ENCODE measurements at places on chromosomes 4 and X. TPM values are rescaled to one million over a fixed set of nuclear protein-coding genes. Genes with fewer than 3 reads are reported as not detected.

The AGA gene
- 15.4 TPM for total RNA-seq

DNA sequence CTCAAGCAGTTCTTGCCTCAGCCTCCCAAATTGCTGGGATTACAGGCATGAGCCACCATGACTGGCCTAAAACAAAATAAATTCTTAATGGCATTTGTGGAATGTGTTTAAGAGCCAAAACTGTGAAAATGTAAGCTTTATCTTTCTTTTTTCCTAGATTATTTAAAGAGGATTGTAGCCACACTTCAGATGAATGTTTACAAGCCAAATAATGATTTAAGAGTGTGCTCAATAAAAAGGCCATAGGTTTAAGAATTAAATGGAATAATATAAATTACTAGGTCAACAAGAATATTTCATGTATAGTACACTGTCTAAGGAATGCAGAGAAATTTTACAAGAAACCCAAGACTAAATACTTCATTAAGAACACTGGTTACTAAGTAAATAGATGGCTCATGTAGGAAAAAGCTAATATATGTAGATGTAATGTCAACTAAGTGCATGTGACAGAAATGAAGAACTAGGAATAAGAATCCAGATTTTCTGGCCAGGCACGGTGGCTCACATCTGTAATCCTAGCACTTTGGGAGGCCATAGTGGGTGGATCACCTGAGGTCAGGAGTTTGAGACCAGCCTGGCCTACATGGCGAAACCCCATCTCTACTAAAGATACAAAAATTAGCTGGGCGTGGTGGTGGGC, 21.3 kb upstream of the UGDH start:
- H3K36me3 ChIP-seq: no peaks in the 10 kb centered on the region
- H3K27me3 ChIP-seq: no peaks in the 10 kb centered on the region
- no peak for DNase-seq
- no peak overlapping the region for H3K4me3 ChIP-seq
- peaks cover 9% of the 10 kb centered on the region for H3K4me1 ChIP-seq

- H3K4me3 ChIP-seq: no peak overlapping the region
- no peaks in the 10 kb centered on the region for H3K27me3 ChIP-seq
- H3K27ac ChIP-seq: no peak overlapping the region
- DNase-seq: no peak
- 0 out of 2 replicates have a peak, but pooled peaks cover 3% of the 10 kb centered on the region for H3K4me1 ChIP-seq
- no peaks in the 10 kb centered on the region for H3K36me3 ChIP-seq
Measured at GRCh38 chrX:19686876-19687275, 171.6 kb upstream of the MAP3K15 start.

The CDKL5 gene
- total RNA-seq: 1.2 TPM

- no peaks in the 10 kb centered on the region for H3K27me3 ChIP-seq
- H3K36me3 ChIP-seq: no peaks in the 10 kb centered on the region
- no peak overlapping the region for H3K4me3 ChIP-seq
- no peak overlapping the region for H3K27ac ChIP-seq
Measured at GRCh38 chrX:112857478-112857878, 16.8 kb upstream of the AMOT start.

The ARX gene
- 0.15 TPM for total RNA-seq

- H3K36me3 ChIP-seq: no peaks in the 10 kb centered on the region
- no peak overlapping the region for H3K27ac ChIP-seq
- H3K4me1 ChIP-seq: no peaks in the 10 kb centered on the region
- no peak overlapping the region for H3K4me3 ChIP-seq
- no peaks in the 10 kb centered on the region for H3K27me3 ChIP-seq
- no peak for DNase-seq
Measured at GRCh38 chrX:105618393-105619101, 203.8 kb upstream of the NRK start.

The MAGEA6 gene
- 0.57 TPM for total RNA-seq

The CXCL1 gene
- 12.8 TPM for total RNA-seq

The EXOC1 gene
- 24.1 TPM for total RNA-seq

The WWC2 gene
- total RNA-seq: 80.3 TPM

- H3K27me3 ChIP-seq: no peaks in the 10 kb centered on the region
- no peak overlapping the region for H3K27ac ChIP-seq
- DNase-seq: no peak
- no peaks in the 10 kb centered on the region for H3K4me1 ChIP-seq
- no peaks in the 10 kb centered on the region for H3K36me3 ChIP-seq
- H3K4me3 ChIP-seq: no peak overlapping the region
Measured at GRCh38 chrX:12819222-12819621, 28.0 kb downstream of the PRPS2 start.

DNA sequence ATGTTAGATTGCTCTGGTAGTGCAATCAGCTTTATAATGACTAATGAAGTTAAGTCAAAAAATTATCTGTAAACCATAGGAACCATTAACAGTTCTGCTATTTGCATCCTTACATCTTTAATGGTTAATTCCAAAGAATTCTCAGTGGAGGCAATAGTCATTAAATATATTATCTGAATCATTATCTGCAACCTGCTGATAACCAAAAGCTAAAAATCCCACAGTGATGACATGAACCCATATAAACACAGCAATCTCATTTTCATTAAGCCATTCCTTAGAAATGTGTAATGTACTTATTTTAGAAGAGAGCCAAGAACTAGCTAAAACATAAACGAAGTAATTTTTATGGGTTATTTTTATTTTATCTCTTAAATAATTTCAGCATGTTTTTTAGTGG, 60.2 kb downstream of the MAGEB16 start:
- no peaks in the 10 kb centered on the region for H3K4me1 ChIP-seq
- H3K27me3 ChIP-seq: no peaks in the 10 kb centered on the region
- H3K36me3 ChIP-seq: no peaks in the 10 kb centered on the region
- DNase-seq: no peak
- no peak overlapping the region for H3K27ac ChIP-seq

The PF4V1 gene
- total RNA-seq: 0.51 TPM

The ADD1 gene
- 158 TPM for total RNA-seq

DNA sequence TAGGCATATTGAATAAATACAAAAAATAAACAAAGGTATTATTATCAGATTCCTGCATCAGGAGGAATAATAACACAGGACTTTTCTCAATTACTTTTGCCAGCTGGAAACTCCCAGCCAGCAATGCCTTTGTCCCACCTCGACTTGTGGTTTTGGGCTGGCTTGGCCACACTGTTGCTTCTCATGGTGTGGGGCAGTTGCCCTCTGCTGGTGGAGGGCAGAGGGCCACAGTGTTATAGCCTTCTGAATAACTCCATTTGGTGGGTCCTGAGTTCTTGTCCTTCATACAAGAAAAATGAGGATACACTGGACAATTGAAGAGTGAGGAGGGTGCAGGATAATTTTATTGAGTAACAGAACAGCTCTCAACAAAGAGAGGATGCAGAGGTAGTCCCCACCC, 1206.0 kb upstream of the ADGRL3 start:
- no peaks in the 10 kb centered on the region for H3K4me1 ChIP-seq
- H3K27me3 ChIP-seq: no peaks in the 10 kb centered on the region
- no peak overlapping the region for H3K27ac ChIP-seq
- no peak for DNase-seq

DNA sequence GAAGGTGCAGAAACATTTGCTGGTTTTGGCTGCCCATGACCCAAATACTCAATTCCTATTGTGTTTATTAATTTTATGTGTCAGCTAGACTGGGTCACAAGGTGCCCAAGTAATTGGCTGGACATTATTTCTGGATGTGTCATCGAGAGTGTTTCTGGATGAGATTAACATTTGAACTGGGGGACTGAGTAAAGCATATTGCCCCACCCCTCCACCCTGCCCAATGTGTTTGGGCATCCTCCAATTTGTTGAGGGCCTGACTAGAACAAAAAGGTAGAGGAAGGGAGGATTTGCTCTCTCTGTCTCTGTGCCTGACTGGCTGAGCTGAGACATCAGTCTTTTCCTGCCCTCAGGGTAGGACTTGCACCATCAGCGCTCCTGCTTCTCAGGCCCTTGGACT, 29.7 kb upstream of the LCORL start:
- H3K36me3 ChIP-seq: no peaks in the 10 kb centered on the region
- no peaks in the 10 kb centered on the region for H3K27me3 ChIP-seq
- H3K27ac ChIP-seq: no peak overlapping the region
